ENCODE measurements at places on chromosomes 11 and 22.
A peak's percentile ranks its signal among the peaks of the same experiment; 100 is the strongest.

GRCh38 chr22:35379146-35379993 lies 1.5 kb upstream of the HMOX1 start:
- H3K4me1 ChIP-seq = no peaks in the 10 kb centered on the region
- DNase-seq = no peak
- H3K4me3 ChIP-seq = no peak overlapping the region
- H3K36me3 ChIP-seq = peaks cover 9% of the 10 kb centered on the region
- H3K27ac ChIP-seq = peak overlapping the region; percentile 88

DNA sequence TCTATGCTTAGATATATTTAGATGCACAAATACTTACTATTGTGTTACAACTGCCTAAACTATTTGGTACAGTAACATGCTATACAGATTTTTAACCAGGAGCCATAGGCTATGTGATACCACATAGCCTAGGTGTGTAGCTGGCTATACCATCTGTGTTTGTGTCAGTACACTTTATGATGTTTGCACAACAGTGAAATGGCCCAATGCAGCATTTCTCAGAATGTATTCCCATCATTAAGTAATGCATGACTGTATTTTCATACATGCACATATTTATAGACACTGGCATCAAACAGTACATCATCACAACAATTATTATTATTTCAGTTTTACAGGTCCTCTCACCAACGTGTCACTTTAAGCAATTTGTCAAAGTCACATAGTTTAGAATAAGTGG lies 979.5 kb upstream of the TENM4 start:
- H3K4me3 ChIP-seq = no peak overlapping the region
- no peaks in the 10 kb centered on the region for H3K27me3 ChIP-seq
- no peaks in the 10 kb centered on the region for H3K4me1 ChIP-seq
- H3K27ac ChIP-seq = no peak overlapping the region
- no peaks in the 10 kb centered on the region for H3K36me3 ChIP-seq

DNA sequence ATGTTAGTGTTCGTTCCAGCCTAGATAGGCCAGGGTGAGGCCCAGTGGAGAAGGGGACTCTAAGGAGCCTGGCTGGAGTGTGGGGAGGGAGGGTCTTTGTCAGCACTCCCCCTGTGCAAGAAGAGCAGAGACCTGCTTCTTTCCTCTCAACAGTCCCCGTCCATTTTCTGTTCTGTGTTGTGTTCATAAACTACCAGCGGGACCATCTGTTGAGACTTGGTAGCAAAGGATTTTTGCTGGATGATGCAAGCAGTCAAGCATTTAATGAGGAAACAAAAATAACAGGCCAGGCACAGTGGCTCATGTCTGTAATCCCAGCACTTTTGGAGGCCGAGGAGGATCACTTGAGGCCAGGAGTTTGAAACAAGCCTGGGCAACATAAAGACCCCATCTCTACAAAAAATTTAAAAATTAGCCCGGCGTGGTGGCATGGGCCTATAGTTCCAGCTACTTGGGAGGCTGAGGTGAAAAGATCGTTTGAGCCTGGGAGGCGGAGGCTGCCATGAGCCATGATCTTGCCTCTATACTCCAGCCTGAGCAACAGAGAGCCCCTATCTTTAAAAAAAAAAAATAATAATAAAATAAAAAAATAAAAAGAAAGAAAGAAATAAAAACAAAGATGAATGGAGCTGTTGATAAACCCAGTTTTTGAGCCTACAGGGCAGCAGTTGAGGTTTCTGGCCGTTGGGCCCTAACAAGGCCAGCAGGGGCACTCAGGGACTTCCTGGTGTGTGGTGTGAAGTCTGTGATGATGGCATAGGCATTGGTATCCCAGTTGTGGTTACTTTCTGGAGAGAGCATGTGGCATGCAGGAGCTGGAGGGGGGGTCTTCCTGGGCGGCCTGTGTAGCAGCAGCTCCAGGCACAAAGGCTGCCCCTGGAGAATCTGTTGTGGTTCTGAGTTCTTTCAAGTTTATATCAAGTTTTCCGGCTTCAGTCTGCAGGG lies 1.7 kb upstream of the TXNRD2 start:
- H3K27me3 ChIP-seq = no peaks in the 10 kb centered on the region
- H3K27ac ChIP-seq = peak overlapping the region; percentile 98
- peaks cover 4% of the 10 kb centered on the region for H3K4me1 ChIP-seq
- no peaks in the 10 kb centered on the region for H3K36me3 ChIP-seq

GRCh38 chr11:43732225-43732624 lies 51.7 kb downstream of the HSD17B12 start:
- H3K27ac ChIP-seq = no peak overlapping the region
- H3K4me3 ChIP-seq = no peak overlapping the region
- H3K27me3 ChIP-seq = no peaks in the 10 kb centered on the region
- H3K4me1 ChIP-seq = peaks cover 16% of the 10 kb centered on the region

DNA sequence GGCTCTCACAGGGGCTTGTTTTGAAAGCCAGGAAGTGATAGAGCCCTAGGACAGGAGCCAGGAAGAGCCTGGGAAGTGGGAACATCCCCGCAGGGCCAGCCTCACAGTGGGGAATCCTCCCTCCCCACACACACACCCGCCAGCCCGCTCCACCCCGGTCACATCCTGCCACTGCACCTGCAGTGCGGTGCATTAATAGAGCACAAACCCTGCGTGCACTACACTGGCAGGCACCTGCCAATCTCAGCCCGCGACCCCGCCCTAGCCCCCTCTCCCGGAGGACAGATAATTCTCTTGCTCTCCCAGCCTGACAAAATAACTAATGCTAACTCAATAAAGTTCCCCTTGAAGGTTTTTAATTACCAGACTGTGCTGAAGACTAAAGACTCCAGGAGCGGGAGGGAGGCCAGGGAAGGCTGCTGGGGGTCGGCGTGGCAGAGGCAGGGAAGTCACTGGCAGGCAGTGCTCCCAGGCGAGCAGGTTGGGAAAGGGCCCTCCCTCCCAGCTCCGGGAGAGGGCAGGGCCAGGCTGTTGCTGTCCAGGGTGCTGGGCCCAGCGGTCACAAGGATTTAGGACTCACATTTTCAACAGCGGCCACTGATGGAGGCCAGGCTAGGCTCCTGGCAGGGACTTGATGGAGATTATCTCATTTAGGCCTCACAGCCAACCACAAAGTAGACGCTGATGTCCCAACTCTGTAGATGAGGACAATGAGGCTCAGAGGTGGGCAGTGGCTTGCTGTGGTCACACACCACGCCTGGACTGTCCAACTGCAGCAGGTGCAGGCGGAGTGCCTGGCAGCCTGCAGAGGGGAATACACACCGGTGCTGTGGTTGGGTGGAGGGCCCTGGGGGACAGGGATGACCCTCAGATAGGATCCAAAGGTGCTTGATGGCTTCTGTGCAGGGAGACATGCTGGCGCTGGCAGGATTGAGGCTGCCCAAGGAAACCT lies 23.9 kb upstream of the TCF20 start:
- H3K36me3 ChIP-seq = no peaks in the 10 kb centered on the region
- H3K4me3 ChIP-seq = no peak overlapping the region
- H3K27ac ChIP-seq = no peak overlapping the region
- peak; percentile 32 for DNase-seq
- peaks cover 4% of the 10 kb centered on the region for H3K4me1 ChIP-seq

- H3K27me3 ChIP-seq = no peaks in the 10 kb centered on the region
- peaks cover 11% of the 10 kb centered on the region for H3K4me1 ChIP-seq
- no peak overlapping the region for H3K4me3 ChIP-seq
- DNase-seq = no peak
- no peak overlapping the region for H3K27ac ChIP-seq
These were observed 23.4 kb downstream of the CCDC81 start for GRCh38 chr11:86398106-86398505.

DNA sequence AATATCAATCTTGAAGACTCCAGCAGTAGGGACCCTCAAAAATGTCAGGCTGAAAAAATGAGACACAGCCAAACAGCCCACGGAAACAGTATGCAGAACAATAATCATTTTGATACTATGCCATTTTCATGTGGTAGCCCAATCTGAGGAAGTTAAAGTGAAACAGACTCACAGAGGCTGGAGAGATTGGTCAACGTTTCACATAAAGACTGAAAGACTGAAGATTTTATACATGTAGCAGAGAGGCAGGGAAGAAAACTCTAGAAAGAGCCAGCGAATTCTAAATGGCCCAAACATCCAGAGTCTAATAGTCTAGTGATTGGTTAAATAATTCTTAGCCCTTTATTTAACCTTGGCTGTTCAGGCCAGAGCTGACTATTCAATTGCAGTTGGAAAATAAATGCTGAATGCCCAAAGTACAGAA lies 49.4 kb downstream of the MAML2 start:
- no peaks in the 10 kb centered on the region for H3K27me3 ChIP-seq
- H3K36me3 ChIP-seq = no peaks in the 10 kb centered on the region
- no peak for DNase-seq
- H3K27ac ChIP-seq = peak overlapping the region; percentile 44
- H3K4me1 ChIP-seq = no peaks in the 10 kb centered on the region
- H3K4me3 ChIP-seq = peak overlapping the region; percentile 4

All from tibial artery (tissue), 4 donors.